NCI-H1694 treated with DMSO at 0.1 percent for 48 hours (cell line): ENCODE measurements at places on chromosomes 1 and 21.

DNA sequence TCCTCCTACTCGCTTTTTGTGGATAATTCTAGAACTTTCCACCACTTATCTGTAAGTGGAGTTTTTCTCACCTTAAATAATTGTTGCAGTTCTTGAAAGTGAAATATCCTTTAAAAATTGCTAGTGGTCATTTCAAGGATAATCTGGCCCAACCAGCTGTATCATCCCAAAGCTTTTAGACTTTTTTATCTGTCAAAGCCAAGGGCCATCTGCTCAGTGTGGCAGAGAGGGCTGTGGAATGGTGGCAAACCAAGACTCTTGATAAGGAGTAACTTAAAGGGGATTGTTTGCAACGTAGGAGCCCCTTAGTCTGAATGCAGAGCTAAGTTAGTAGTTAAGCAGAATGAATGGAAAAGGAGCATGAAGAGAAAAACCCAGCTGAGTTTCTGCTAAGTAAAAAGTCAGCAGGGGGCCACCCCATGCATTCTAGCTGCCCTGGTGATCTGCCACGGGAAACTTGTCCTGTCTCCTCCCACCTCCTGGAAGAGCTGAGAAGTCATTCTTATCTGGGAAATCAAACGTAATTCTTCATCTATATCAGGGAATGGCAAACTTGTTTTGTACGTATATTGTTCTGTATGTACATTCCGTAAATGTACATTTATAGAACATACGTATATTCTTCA, 169.3 kb downstream of the PRDM2 start:
- no peak for DNase-seq

DNA sequence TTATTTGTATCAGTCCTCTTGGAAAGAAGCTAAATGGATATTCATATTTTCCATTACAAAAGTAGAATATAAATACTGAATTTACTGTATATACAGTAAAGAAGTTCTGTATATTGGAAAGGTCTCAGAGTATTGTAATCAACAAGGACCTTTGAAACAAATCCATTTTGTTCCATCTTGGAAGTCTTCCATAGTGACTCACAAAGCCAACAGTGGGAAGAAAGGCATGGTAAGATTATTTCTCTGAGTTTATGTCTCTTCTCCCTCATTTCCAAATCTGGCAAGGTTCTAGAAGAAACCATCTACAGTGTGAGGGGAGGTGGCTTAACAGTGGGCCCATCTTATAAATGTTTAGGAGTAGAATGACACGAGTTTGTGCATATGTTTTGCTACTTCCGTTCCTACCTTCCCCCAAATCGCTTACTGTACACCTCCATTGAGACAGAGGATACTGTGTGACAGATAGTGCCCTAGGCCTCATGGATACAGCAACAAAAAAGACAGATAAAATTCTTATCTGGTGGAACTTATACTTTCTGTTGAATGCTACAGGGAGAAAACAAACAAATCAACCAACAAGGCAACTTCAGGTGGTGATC, 22.1 kb upstream of the SSX2IP start:
- no peak for DNase-seq

- DNase-seq, result no peak
These were observed 7.1 kb upstream of the MAP1LC3C start for GRCh38 chr1:242005866-242006535.

GRCh38 chr1:163176797-163177196, 25.9 kb downstream of the RGS5 start:
- DNase-seq, result no peak

- no peak for DNase-seq
These were observed 2.9 kb upstream of the PIGR start for GRCh38 chr1:206949208-206949607.

DNA sequence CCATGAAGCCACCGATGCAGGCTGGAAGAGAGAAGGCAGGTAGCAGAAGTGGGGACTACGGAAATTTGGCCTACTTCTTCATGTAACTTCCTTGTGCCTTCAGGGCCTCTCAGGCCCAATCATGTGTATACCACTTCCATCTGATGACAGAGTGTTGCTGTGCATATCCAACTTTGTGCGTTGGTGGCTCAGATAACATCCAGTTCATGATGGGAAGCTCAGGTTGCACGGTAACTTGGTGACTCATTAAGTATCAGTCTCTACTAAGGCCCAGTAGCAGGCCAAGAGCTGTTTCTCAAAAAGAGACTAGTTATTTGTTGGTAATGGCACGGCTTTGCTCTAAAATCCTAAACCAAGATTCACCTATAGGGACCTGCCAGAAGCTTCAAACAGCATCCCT, 117.6 kb downstream of the LTN1 start:
- DNase-seq, result no peak

DNA sequence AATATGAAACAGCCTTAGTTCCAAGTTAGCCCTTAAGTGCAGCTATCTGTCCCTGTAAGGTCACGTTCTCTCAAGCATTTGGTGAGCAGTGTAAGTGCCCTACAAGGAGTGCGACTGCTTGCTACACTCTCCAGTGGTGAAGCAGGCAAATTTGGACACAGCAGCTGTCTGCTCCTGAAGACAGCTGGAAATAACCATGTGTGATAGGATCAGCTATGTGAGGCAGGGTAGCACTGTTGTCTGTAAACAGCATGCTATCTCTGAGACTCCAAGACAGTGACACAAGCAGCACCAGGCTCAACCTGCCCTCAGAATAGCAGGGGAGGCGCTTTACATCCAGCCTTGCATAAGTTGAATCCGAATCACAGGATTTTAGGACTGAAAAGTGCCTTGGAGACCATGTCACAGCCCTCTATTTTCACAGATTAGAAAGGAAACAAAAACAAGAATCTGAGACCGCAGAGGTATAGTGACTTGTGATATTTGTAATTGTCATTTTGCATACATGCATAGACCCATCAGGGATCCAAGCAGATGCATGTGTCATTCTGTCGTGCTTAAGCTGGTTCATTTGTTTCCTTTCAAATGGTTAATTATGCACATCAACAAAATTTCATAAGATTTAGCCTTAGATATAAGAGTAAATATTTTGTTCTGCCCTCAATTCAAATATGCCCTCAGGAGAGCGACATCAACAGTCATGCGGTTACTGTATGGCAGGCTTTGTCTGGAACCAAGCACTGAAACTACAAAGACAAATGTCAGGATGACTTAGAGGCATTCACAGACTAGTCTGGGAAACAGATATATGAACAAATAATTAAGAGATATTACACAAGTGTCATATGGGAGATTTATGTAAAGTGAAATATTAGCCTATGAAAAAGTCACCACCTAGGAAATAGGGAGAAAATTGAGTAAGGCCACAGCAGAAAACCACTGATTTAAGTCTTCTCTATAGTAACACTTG, 134.9 kb upstream of the NRIP1 start:
- DNase-seq, result no peak

GRCh38 chr1:224432672-224433040, 1.9 kb downstream of the WDR26 start:
- DNase-seq, result no peak

GRCh38 chr21:42698733-42699132, 45.3 kb downstream of the PDE9A start:
- no peak for DNase-seq

GRCh38 chr1:211701733-211702132, 26.3 kb upstream of the NEK2 start:
- DNase-seq, result no peak

DNA sequence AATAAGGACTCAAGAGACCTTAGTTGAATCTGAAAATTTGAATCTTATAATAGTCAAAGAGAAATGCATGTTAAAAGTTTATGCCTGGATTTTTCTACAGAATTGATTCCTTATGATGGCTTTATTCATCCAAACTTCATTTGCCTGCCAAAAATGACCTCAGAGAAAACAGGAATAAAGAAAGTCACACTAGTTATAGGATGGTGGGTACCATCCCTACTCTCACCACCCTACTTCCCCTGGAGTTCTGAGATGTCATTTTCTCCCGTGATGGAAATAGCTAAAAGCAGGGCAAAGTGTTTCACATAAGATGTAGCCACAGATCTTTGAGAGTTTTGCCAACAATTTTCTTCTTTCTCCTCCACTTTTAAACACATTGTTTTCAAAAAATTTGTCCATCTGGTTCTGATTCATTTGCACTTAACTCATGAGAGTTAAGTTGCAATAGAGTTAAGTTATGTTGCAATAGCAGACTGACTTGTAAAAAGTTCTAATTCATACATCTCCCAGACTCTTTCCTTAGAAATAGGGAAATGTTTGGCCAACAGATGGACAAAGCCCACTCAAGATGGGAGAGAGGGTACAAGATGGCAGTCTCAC, 384.6 kb downstream of the PLPP3 start:
- DNase-seq, result no peak

DNA sequence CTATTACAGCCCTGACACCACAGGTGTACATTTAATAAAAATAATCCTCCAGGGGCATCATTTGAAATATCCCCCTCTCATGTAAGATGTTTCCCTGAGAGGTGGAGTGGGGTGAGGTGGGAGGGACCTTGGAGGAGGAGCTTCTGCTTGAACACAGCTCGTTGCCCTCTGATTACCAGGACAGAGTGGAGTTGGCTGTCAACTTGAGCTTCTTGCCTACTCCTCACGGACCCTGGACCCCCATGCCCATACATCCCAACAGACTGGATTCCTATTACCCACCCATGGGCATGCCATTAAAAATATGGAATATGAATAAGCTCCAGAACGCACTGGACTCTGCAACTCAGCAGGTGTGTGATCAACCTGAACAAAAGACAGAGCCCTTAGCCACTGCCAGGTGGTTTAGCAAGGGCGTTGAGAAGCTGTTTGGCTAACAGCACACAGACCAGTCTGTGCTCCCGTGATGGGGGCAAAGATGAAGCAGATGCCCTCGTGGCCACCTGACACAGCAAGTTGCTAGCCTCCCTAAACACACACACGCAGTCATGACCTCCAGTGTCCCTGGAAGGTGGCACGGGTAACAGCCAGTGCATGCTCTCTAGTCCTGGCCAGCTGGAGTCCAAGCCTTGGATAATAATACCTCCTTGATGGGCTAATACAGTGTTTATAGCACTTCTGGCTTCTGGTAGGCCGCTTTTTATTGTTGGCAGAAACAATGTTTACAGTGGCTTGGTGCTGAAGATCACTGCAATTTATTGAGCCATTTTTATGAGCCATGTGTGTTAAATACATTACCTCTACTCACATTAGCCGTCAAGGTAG, 155.0 kb downstream of the TOMM20 start:
- DNase-seq, result no peak

DNA sequence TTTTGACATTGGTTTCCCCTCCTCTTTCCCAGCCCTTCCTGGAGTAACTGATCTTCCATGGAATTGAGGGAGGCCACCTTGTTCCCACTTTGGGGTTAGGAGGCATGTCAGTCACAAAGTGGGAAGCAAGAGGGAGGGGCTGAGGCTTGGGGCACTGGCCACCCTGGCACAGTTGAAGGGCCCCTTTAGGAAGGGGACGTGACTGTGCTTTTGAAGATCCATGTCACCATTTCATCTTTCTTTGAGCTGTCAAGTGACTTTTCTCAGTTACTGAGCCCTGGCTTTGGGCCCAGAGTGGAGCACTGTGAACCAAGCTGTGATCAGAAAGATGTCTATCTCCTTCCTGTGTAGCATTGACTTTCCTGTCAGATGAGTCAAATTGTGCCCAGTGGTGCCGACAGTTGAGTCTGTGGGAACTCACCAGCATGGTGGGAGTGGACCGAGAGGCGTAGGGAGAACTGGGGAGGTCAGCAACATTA, 38.5 kb upstream of the TDRD10 start:
- DNase-seq, result no peak

DNA sequence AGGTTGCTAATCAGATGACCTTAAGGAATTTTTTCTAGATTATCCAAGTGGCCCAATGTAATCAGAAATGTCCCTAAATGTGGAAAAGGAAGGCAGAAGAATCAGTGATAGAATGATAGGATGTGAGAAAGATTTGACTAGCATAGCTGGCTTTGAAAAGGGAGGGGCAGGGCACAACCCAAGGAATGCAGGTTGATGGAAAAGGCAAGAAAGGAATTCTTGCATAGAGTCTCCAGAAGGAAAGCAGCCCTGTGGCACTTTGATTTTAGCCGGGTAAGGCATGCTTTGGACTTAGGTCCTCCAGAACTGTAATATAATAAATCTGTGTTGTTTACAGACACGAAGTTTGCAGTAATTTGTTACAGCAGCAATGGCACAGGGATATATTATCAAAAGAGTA, 375.7 kb upstream of the B3GALT2 start:
- no peak for DNase-seq

DNA sequence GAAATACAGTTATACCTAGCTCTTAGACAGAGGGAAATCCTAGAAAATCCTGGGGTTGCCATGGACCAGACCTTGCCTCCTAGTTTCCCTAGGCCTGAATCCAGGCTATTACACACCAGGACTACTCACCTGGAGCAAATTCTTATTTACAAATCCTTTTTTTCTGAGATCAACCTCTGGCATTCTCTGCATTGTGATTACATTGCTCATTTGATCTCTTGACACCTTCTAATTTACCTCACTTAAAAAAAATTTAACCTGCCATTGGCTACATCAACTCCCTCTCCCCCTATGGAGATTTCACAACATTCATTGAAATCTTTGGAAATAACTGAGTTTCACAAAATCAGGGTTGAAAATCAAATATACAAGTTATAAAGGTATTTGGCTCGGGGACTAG, 2.9 kb upstream of the C1orf105 start:
- DNase-seq, result no peak
